ENCODE measurements at places on chromosomes 1 and 21. TPM values are rescaled to one million over a fixed set of nuclear protein-coding genes. Genes with fewer than 3 reads are reported as not detected.

DNA sequence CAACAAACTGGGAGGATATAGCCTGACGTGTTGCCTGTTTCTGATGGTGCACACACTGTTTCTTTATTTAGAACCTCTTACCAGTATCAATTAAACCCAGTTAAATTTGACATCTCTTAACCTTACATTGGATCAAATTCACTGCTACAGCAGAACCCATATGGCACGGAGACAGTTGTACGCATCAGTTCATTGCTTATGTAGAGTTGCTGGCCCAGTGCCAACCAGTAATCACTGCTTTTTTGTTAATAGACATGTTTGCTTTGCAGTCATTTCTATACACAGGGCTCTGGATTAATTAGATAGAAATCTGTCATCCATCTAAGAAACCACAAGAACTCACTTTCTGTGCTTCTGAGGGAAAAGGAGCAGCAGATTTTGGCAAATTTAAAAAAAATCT lies 154.0 kb downstream of the RWDD3 start:
- no peaks in the 10 kb centered on the region for H3K4me1 ChIP-seq
- no peak overlapping the region for H3K4me3 ChIP-seq
- H3K36me3 ChIP-seq: no peaks in the 10 kb centered on the region
- H3K27me3 ChIP-seq: no peaks in the 10 kb centered on the region
- DNase-seq: no peak

DNA sequence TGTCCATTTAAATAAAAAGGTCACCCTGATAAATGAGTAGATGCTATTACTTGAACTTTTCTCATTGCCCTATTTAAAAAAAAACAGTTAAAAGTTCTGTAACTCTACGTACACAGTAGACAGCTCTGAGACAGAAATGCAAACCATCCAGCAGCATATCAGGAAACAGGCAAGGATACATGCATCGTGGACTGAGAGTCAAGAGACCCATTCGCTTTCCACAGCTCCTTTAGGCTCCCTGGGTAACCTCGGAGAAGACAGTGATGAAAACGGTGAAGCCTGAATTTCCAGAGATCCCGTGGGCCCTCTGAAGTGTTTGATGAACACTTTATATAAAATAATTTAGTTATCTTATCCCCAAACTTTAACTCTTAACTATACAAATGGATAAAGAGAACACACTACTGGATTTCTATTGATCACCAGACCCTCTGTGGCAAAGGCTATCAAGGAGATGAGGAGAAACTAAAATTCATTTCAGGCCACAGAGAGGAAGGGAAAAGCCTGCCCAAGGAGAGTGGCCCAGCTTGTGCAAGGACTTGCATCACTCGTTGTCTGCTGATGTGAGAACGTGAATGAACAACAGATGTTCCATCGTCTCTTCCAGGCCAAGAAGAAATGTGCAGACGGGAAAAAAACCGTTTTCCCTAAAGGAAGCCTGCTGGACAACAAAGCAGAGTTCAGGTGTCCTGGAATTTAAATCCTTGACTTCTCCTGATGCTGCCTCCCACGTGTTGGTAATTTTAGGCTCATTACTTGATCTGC lies 131.0 kb downstream of the TGFBR3 start:
- H3K27ac ChIP-seq: peak overlapping the region; percentile 92
- no peak overlapping the region for H3K4me3 ChIP-seq
- peaks cover 4% of the 10 kb centered on the region for H3K36me3 ChIP-seq
- no peak for DNase-seq

The USH2A gene
- not detected for total RNA-seq

DNA sequence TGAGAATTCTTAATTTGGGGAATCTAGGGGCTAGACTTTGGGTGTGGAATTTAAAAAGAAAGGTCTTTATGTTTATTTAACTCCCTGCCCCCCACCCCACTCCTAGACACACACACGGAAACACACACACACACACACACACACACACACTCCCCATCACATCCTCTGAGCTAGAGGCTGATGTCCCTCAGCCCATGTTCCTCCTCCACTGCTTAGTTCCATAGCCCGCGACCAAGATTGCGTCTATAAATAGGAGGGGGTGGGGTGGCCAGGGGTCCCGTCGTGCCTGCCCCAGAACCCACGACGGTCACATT lies 655 bp upstream of the KIRREL1 start:
- H3K4me1 ChIP-seq: peaks cover 6% of the 10 kb centered on the region
- H3K27me3 ChIP-seq: peaks cover 40% of the 10 kb centered on the region
- H3K4me3 ChIP-seq: peak overlapping the region; percentile 49
- no peak for DNase-seq
- no peaks in the 10 kb centered on the region for H3K36me3 ChIP-seq

GRCh38 chr1:113141650-113142473 lies 68.9 kb downstream of the LRIG2 start:
- H3K36me3 ChIP-seq: no peaks in the 10 kb centered on the region
- no peak overlapping the region for H3K27ac ChIP-seq
- H3K4me3 ChIP-seq: no peak overlapping the region
- DNase-seq: no peak
- H3K27me3 ChIP-seq: no peaks in the 10 kb centered on the region

DNA sequence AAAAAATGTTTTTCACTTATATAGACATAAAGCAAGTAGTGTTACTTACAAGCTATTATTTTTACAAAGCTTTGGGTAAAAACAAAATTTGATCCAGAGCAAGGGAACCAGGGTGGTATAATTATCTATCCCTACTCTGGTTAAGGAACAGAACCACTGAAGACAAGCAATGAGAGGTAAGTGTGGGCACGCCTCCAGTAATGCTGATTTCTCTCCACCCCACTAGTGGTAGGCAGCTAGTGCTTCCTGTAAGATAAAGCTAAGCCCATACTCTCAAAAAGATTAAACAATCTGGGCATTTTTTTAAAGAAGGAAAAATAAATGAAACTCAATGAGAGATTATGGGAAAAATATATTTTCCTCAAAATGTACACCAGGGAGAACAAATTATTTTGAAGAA lies 22.1 kb downstream of the TFB2M start:
- H3K4me1 ChIP-seq: peaks cover 4% of the 10 kb centered on the region
- no peak overlapping the region for H3K4me3 ChIP-seq
- H3K27ac ChIP-seq: no peak overlapping the region
- peaks cover 28% of the 10 kb centered on the region for H3K36me3 ChIP-seq
- H3K27me3 ChIP-seq: no peaks in the 10 kb centered on the region

DNA sequence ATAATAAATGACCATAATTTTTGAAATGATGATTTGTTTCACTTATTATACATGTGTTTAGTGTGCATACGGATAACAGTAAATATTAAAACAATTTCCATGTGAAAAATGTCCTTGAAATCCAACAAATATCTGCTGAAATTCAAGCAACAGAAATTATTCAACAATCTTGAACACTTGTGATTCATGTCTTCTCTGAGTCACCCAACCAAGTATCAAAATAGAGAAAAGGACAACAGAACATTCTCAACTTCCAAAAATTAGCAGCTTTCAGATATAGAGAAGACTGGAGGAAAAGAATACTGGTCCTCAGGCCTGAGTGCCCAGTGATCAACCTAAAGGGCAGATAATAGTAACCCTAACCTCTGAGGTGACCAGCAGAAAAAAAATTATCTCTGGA lies 90.8 kb downstream of the VAV3 start:
- H3K36me3 ChIP-seq: peaks cover 23% of the 10 kb centered on the region
- H3K27me3 ChIP-seq: no peaks in the 10 kb centered on the region
- no peak for DNase-seq
- H3K27ac ChIP-seq: no peak overlapping the region
- peaks cover 62% of the 10 kb centered on the region for H3K4me1 ChIP-seq

The TNFRSF1B gene
- 191 TPM for total RNA-seq

DNA sequence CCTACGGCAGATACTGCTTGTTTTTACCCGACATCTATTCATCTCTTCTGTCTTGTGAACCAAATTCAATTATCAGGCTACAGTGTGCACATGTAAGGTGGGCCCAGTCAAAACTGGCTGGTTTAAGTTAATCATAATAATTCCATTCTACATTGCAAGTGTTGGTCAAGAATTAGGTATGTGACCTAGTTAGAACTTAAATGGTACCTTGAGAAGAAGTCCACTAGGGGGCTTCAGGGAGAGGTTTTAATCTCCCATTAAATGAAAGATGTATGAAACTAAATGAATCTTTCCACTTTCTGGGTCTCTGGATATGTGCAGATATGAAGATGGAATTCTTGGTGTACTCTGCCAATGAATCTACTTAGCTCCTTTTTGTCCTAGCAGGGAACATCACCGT lies 187.1 kb downstream of the CDC42BPA start:
- H3K27me3 ChIP-seq: peaks cover 5% of the 10 kb centered on the region
- no peak for DNase-seq
- H3K27ac ChIP-seq: no peak overlapping the region
- no peaks in the 10 kb centered on the region for H3K36me3 ChIP-seq
- H3K4me1 ChIP-seq: no peaks in the 10 kb centered on the region
- no peak overlapping the region for H3K4me3 ChIP-seq

The TMEM82 gene
- not detected for total RNA-seq

The LIPI gene
- not detected for total RNA-seq

GRCh38 chr1:80218112-80218511 lies 1211.6 kb upstream of the ADGRL4 start:
- H3K27ac ChIP-seq: no peak overlapping the region
- H3K36me3 ChIP-seq: no peaks in the 10 kb centered on the region
- no peaks in the 10 kb centered on the region for H3K27me3 ChIP-seq
- no peak overlapping the region for H3K4me3 ChIP-seq

Measured in activated CD8-positive, alpha-beta T cell treated with anti-CD3 and anti-CD28 coated beads for 36 hours (primary cell).